Thyroid gland (tissue), 4 donors: ENCODE measurements at places on chromosomes 1 and 21. TPM values are rescaled to one million over a fixed set of nuclear protein-coding genes. Genes with fewer than 3 reads are reported as not detected.

Gene SH2D5
- total RNA-seq: 1.2 TPM

Gene CFHR1
- total RNA-seq: not detected

DNA sequence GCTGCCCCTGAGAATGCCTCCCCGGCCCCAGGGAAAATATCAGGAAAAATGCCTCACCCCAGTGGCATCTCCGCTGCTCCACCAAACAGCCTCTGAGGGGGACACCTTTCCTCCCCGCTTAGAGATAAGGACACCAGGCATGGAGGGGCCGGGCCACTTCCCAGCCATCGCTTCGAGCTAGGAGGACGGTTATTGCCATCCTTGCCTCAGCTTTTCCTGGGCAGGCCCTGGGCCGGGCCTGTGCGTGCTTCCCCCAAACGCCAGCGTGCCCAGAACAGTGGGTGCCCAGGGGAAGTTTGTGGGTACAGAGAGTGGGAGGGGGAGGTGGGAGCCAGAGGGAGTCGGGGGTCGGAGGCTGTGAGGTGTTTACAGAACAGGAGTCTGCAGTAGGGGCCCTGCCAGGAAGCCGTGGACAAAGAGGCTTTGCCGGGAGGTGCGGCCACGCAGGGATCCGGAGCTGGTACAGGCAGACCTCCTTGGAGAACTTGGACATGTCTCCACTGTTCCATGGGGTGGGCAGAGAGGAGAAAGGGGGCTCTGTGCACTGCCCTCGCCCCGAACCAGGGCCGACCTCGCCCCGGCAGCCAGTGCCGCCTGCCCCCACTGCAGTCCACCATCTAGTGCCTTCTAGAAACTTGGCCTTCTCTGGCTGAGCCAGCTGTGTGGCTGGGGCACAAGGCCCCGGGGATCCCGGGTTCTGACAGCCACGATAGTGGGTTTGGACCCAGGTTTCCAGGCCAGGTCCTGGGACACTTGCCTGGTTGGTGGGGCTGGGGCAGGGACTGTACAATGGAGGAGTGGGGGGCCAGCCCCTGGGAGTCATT lies 33.5 kb upstream of the TTC34 start:
- H3K4me1 ChIP-seq: no peaks in the 10 kb centered on the region
- no peak overlapping the region for H3K27ac ChIP-seq
- DNase-seq: no peak
- no peaks in the 10 kb centered on the region for H3K27me3 ChIP-seq

DNA sequence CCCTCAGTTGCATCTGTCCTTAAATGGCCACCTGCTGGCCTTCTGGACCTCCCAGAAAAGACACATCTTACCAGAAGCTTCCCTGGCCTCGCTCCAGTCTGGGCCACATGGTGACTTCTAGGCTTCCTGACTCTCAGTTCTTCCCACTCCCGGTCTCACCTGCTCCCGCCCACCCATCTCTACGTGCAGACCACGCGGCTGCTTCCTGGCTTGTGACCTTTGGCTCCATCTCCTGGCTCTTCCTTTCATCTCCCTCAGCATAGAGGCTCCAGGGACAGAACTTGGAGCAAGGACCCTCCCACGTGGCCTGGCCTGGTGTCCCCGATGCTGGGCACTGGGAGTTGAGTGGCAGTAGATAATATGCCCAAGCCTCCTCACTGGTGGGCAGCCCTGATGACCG lies 124.9 kb upstream of the IRF2BP2 start:
- no peaks in the 10 kb centered on the region for H3K27me3 ChIP-seq
- no peak overlapping the region for H3K27ac ChIP-seq
- no peak overlapping the region for H3K4me3 ChIP-seq
- H3K4me1 ChIP-seq: no peaks in the 10 kb centered on the region
- no peaks in the 10 kb centered on the region for H3K36me3 ChIP-seq
- no peak for DNase-seq

DNA sequence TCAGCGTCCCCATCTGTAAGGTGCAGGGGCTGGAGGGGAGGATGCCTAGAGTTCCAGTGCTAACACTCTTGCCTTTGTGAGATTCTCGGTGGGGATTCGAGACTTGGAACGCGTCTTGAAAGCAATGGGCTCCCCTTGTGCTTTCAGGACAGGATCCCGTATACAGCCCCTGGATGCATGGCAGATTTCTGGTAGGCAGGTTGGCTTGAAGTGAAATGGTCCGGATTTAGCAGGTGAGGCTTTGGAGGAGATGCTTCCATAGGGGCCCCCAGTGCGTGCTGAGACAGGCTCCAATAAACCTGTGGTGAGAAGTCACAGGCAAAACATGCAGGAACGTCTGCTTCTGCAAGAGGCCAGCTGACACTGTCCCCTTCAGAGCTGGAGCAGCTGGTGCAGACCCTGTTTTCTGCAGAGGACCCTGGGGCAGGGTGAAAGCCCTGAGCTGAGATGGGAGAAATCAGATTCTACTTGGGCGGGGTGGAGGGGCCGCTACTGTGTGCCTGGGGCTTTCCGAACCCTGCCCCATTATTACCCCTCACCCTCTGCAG lies 270.4 kb downstream of the PTPRU start:
- no peak for DNase-seq
- H3K27me3 ChIP-seq: no peaks in the 10 kb centered on the region
- no peaks in the 10 kb centered on the region for H3K36me3 ChIP-seq
- no peak overlapping the region for H3K27ac ChIP-seq
- H3K4me1 ChIP-seq: no peaks in the 10 kb centered on the region

DNA sequence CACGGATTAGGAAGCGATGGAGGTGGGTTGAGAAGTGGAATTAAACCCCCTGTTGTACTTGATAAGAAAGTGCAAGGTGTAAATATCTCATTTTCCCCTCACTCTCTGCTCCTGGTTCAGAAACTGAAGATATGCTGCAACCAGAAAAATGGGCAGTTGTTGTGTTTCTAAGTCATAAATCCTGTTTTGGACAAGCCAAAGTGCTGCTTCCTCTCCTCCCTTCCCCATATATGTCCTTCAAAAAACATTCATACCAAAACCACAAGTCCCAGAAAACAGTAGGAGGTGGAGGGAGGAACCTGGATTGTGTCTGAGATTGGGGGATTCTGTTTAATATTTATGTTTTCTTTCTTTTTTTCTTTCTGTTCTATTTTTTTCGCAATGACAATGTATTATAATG lies 13.6 kb upstream of the ZNF362 start:
- H3K4me1 ChIP-seq: no peaks in the 10 kb centered on the region
- H3K36me3 ChIP-seq: no peaks in the 10 kb centered on the region
- no peak overlapping the region for H3K4me3 ChIP-seq
- H3K27ac ChIP-seq: no peak overlapping the region
- no peaks in the 10 kb centered on the region for H3K27me3 ChIP-seq
- no peak for DNase-seq

DNA sequence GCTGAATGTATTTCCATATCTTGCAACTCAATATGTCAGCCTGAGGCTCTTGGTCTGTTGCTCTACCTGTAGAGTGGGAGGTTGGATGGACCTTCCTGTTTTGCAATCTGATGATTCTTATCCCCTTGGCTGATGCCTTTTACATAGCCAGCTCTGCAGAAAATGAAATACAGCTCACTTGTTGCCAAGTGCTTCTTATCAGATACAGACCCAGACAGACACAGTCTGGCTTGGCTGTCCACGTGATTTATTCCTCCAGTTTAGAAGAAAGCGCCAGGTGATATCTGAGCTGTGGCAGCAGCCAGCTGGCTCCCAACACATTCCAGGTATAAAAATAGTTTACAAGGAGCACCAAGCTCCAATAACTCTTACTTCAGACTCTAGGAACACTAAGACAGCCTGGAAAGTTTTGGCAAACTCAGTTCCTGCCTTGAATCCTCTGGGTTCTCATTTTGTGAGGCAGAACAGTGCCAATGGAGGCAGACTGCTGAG lies 479.2 kb upstream of the USP24 start:
- H3K4me1 ChIP-seq: peaks cover 36% of the 10 kb centered on the region
- peak; percentile 77 for DNase-seq
- peak overlapping the region; percentile 36 for H3K27ac ChIP-seq
- H3K36me3 ChIP-seq: no peaks in the 10 kb centered on the region
- no peaks in the 10 kb centered on the region for H3K27me3 ChIP-seq

DNA sequence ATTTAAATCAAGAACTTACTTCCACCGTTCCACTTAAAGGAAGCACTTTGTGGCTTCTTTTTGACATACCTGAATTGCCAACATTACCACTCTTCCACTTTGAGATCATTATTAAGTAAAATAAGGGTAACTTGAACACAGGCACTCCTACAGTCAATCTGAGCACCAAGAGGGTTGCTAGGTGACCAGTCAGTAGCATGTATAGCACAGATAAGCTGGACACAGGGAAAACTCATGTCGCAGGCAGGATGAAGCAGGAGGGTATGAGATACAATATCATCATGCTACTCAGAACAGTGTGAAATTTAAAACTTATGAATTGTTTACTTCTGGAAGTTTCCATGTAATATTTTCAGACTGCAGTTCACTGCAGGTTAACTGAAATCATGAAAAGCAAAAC lies 47.0 kb upstream of the RAP1GAP start:
- DNase-seq: no peak
- peaks cover 11% of the 10 kb centered on the region for H3K36me3 ChIP-seq
- peaks cover 3% of the 10 kb centered on the region for H3K4me1 ChIP-seq
- no peaks in the 10 kb centered on the region for H3K27me3 ChIP-seq

DNA sequence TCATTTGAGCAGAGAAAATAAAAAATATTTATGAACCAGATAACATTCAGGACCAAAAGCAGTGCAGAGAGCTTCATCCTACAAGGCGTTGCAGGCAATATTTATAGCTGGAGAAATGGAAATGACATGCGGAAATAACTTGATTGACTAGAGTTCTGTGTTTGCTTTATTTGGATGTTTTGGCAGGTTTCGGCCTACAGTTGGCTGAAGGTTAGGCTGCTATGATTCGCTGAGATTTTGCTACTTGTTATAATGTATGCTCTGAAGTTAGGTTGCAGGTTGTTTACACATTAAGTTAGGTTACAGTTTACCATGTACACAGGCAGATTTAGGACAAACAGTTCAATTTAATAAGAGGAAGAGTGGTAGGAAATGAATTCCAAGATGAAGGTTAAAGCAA lies 632 bp upstream of the OR13G1 start:
- no peaks in the 10 kb centered on the region for H3K27me3 ChIP-seq
- H3K36me3 ChIP-seq: no peaks in the 10 kb centered on the region
- H3K4me3 ChIP-seq: no peak overlapping the region
- H3K4me1 ChIP-seq: no peaks in the 10 kb centered on the region
- H3K27ac ChIP-seq: no peak overlapping the region
- no peak for DNase-seq

DNA sequence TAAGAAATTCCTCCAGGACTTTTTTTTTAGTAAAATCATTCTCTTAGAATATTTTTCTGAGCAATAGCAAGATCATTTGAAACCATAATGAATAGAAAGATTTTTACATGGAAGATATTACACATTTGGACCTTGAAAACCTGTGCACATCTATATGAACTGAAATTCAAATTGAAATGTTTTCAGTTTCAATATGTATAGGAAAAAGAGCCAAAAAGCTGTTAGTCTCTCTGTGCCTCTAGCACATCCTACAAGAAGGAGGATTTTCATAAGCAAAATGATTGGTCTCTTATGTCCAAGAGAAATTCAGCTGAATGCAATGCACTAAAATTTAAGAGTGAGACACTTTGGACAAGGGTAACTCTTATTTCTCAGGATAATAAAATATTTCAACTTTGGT lies 8.2 kb downstream of the HMCN1 start:
- H3K36me3 ChIP-seq: no peaks in the 10 kb centered on the region
- no peaks in the 10 kb centered on the region for H3K27me3 ChIP-seq
- DNase-seq: no peak
- H3K4me3 ChIP-seq: no peak overlapping the region

DNA sequence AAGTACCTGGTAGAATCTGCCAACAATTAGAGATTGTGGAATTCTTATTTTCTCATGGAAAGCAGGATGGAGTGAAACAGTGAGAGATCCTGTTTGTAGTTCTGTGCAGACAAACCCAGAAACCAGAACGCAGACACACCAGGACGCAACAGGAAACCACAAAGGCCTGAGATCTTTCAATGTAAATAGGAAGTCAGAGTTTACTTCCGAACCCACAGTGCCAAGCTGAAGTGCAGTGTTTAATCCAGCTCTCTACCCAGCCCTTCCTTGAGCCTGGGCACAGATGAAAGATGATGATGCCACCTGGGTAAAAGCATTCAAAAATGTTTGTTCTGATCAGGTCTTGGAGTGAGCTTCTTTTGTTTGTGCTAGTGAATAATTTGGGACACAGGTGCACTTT lies 244.2 kb upstream of the HOOK1 start:
- H3K36me3 ChIP-seq: no peaks in the 10 kb centered on the region
- no peaks in the 10 kb centered on the region for H3K4me1 ChIP-seq
- no peak overlapping the region for H3K4me3 ChIP-seq
- no peaks in the 10 kb centered on the region for H3K27me3 ChIP-seq
- DNase-seq: no peak

DNA sequence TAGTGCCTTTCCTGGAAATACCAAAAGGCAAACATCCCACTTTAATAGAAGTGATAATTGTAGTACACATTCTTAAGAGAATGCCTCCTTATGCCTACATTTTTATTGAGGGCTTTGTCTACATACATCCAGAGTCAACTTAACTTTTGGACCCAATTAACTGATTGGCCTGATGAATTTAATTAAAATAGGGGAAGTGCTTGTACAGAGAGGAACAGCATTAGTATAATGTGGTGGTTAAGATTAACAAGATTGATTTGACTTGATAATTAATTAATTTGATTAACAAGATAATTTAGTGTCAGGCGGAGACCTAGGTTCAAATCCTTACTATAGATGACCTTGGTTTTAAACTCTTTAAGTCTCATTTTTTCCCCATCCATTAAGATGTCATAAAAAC lies 111.4 kb downstream of the NFIA start:
- no peak for DNase-seq
- H3K4me3 ChIP-seq: no peak overlapping the region
- H3K27me3 ChIP-seq: no peaks in the 10 kb centered on the region
- H3K27ac ChIP-seq: peak overlapping the region; percentile 15
- H3K4me1 ChIP-seq: peaks cover 20% of the 10 kb centered on the region

DNA sequence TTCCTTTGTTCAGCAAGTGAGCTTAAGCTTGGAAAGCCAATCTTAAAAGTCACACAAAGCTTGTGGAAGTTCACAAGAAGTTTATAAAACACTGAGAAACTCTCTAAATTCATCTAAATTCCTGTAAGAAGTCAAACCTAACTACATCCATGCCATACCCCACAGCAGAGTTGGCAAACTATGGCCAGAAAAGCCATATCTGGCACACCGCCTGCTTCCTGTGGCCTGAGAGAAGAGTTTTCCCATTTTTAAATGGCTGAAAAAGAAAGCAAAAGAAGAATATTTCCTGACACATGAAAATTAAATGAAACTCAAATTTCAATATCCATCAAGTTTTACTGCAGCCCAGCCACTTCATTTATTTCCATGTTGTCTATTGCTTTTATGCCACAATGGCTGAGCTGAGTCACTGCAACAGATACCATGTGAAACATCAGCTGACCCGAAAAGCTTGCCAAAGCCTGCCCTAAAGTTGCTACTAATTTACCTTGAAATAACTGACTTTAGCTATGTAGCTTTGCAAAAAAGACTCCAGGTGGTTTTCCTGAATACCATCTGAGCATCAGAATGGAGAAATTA lies 237.1 kb downstream of the SLC45A1 start:
- H3K4me3 ChIP-seq: no peak overlapping the region
- H3K27me3 ChIP-seq: no peaks in the 10 kb centered on the region
- peak overlapping the region; percentile 21 for H3K27ac ChIP-seq
- peak; percentile 67 for DNase-seq
- no peaks in the 10 kb centered on the region for H3K36me3 ChIP-seq

- H3K27ac ChIP-seq: no peak overlapping the region
- H3K36me3 ChIP-seq: no peaks in the 10 kb centered on the region
- peaks cover 9% of the 10 kb centered on the region for H3K4me1 ChIP-seq
- H3K4me3 ChIP-seq: no peak overlapping the region
- H3K27me3 ChIP-seq: no peaks in the 10 kb centered on the region
- no peak for DNase-seq
These were observed 37.4 kb downstream of the PRDM2 start for GRCh38 chr1:13737398-13737797.
